ENCODE measurements at places on chromosomes 3 and 15.

DNA sequence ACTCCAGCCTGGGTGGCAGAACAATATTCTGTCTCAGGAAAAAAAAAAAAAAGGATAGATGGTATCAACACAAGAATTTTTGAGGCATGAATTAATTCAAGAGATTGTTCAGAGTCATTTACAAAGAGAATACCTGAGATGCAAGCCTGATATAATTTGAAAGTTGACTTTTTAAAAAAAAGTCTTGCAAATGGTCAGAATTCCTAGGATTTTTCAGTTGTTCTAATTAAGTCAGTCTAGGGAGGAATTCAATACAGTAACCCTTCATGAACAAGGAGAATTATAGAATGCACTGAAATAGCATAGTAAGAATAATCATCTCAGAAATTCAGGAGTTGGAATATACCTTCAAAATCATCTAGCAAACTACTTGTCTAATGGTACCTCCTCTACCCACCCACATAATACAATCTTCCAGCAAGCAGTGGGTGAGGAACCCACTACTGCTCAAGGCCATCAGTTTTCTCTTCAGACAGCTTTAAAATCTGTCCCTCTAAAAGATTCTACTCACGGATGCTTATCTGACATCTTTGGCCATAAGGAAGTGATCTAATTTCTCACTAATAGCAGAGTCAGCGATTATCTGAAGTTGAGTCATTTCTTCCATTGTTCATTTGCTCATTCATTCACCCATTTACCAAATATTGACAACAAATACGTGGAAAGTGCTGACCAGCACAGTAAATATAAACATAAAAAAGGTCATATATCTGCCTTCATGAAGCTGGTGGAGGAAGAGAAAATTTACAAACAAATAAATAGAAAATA, 159.6 kb downstream of the GREM1 start:
- no peak for DNase-seq

DNA sequence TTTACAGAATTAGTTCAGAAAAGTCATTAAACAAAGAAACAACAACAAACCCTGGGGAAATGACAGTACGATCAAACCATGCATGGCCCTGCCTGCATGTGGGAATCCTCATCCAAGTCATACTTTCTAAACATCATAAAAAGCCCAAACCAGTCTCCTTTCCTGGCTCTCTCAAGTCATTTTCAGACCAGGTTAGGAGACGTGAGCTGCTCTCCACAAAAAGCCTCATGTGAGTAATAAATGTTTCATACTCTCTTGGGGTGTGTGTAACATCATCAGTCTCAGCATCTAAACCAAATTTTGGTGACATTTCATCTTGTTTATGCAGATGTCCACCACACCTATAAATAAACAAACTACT, 18.9 kb downstream of the GREM1 start:
- DNase-seq: no peak

GRCh38 chr3:104886220-104886995, 480.3 kb upstream of the ALCAM start:
- DNase-seq: no peak

GRCh38 chr3:30073040-30073439, 533.4 kb upstream of the TGFBR2 start:
- no peak for DNase-seq

DNA sequence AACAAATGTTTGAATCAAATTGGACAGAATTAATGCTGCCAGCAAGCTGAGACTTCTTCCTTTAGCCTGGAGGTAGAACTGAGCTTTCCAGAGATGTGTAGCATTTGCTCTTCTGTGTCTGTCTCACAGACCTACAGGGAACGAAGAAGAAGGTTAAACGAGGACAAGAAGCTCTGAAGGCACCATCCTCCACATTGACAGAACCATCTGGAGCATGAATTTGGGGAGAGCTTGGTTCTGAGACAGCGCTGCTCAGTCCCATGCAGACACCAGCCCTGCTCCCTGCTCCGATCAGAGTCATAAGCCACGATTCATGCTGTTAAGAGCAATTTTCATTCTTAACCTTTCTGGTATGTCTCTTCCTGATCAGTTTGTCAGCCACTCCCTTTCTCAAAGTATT, 7.7 kb upstream of the KY start:
- no peak for DNase-seq

- DNase-seq: no peak
These were observed 1.3 kb upstream of the THBS1 start for GRCh38 chr15:39579487-39580116.

DNA sequence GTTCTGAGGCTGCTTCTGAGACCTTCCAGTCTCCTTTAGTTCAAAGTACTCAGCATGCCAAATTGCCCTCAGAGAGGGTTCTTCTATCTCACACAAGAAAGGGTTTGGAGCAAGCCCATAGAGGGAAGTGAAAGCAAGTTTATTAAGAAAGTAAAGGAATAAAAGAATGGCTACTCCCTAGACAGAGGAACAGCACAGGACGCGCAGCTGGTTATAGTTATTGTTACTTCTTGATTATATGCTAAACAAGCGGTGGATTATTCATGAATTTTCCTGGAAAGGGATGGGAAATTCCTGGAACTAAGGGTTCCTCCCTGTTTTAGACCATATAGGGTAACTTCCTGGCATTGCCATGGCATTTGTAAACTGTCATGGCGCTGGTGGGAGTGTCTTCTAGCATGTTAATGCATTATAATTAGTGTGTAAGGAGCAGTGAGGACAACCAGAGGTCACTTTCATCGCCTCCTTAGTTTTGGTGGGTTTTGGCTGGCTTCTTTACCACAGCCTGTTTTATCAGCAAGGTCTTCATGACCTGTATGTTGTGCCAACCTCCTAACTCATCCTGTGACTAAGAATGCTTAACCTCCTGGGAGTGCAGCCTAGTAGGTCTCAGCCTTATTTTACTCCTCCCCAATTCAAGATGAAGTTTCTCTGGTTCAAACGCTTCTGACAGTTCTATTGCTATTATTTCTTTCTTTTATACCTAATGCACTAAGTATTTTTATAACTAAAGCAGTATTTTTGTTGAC, 26.3 kb downstream of the SCN11A start:
- DNase-seq: no peak

- peak; percentile 66 for DNase-seq
These were observed 4.4 kb downstream of the DALRD3 start for GRCh38 chr3:49013738-49014660.

- DNase-seq: no peak
These were observed 917.1 kb downstream of the PLOD2 start for GRCh38 chr3:145243875-145244274.

DNA sequence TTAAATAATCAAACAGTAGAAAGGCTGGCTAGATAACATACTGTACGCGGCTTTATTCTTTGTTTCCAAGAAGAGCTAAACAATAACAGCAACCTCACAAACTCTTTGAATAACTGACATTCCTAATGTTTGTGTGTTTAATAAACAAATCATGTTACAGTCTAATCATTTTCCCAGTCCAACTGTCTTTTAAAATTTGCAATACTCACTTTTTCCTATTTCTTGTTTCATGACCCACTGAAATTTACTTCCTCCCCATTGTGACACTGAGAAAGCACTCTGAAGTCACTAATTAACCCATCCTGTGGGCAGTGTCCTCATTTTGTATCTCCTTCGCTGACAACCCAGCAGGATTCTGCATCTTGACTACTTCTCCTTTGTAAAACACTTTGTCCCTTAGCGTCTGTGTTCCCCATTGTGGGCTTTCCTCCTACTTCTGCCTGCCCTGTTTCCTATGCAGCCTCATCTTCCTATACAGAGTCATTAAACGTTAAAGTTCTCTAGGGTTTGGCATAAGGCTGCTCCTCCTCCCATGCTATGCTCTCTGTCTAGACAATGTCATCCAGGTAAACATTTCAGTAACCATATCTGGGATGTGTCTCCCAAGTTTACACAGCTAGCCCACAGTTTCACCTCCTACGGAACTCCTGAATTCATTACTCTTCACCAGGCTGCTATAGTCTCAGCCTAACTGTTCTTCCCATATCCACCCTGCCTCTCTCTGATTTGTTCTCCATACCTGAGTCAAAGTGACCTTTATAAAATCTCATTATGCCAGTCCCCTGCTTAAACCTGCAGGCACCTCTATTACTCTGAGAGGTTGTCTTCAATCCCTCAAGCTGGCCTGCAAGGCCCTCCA, 148.9 kb downstream of the GREM1 start:
- DNase-seq: peak; percentile 4

DNA sequence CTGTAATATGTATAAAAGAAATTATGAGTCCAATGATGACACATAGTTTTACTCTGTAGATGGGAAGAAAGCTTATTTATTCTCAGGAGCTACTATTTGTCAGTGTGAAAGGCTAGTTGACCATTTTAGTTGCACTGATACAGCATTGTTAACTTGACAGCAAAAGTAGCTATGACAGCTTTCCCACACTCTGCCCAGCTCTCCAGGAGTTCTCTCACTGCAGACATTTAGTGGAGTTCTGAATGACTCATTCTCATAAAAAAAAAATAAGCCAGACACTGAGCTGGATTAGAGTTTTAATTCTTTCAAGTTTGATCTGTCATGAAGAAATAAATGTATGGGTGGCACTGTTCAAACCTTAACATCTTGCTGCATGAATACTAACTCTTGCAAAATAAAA, 77.2 kb upstream of the CFAP20DC start:
- no peak for DNase-seq

DNA sequence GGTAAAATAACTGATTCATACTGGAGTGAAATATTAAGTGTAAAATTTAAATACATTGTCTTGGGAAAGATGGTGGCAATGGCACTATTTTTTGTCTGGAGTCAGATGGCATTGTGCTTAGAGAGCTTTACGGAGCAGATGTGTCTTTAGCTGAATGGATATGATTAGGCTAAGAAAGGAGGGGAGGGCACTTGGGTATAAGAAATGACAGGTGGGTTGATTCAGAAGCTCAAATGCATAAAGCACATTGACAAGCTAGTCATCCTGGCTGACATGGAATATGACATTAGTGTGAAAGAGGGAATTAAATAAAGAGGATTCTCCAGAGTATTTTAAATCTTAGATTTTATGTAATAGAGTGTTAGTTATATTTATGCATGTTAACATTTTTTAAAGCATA, 570.1 kb upstream of the CBLB start:
- DNase-seq: no peak

- no peak for DNase-seq
These were observed 108.1 kb upstream of the MELTF start for GRCh38 chr3:197137751-197138150.

- no peak for DNase-seq
These were observed 154.3 kb downstream of the NSMCE3 start for GRCh38 chr15:29115093-29115991.

GRCh38 chr3:194686414-194686815, 732 bp downstream of the FAM43A start:
- no peak for DNase-seq

GRCh38 chr3:129553171-129553570, 10.2 kb downstream of the H1-8 start:
- DNase-seq: no peak

DNA sequence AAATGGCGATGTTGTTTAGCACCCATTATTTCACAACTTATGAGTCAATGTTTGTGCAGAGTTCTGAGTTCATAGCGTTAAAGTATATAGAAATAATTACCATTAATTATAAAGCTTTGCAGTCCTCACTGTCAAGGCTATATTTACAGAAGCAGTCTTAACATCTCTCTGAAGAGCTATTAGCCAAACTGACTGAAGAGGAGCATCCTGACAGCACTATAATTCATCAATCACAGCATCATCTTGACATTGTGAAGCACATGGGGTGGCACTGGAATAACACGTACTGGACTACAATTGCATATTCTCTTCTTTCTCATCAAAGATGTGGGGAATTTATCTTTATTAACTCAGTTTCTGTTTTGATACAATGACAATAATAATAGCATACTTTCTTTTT, 260.6 kb upstream of the MME start:
- no peak for DNase-seq

DNA sequence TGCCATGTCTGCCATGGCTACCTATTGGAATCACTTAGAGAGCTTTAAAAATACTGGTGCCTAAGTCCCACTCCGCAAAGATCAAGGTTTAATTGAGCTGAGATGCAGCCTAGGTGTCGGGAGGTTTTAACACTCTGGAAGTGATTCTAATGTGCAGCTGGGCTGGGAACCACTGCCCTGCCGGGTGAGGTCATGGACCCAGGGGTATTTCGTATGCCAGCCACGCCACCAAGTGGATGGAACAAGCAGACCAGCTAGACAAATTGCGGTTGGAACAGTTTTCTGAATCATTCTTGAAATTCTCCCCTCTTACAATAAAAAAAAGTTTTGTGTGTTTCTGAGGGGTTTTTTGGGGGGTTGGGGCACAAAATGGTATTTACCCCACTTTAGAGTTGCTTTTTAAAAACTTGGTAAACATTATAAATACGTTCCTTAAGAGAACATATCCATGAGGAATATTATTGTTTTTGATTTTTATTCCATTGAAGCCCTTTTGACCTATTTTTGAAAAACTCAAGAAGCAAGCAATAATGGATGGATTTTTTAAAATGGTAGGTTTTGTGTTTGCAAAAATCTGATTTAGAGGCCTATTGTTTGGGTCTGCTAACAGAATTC, 66.2 kb upstream of the CSTA start:
- DNase-seq: peak; percentile 40

DNA sequence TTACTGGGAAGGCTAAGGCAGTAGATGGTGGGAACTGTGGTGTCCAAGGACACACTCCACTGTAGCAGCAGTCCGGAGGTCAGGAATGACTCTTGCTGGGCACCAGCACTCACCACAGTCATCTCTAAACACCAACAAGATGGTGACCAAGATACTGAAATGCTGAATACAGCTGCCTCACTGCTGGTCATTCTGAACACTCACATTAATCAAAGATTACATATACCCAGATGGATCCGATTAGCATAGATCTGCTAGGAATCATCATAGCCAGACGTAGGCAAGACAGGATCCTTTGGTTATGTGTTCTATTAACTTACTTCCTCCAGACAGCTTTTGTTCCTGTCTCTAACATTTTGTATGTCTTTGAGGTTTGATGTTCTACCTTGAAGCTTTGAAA, 134.9 kb upstream of the BFSP2 start:
- DNase-seq: no peak

DNA sequence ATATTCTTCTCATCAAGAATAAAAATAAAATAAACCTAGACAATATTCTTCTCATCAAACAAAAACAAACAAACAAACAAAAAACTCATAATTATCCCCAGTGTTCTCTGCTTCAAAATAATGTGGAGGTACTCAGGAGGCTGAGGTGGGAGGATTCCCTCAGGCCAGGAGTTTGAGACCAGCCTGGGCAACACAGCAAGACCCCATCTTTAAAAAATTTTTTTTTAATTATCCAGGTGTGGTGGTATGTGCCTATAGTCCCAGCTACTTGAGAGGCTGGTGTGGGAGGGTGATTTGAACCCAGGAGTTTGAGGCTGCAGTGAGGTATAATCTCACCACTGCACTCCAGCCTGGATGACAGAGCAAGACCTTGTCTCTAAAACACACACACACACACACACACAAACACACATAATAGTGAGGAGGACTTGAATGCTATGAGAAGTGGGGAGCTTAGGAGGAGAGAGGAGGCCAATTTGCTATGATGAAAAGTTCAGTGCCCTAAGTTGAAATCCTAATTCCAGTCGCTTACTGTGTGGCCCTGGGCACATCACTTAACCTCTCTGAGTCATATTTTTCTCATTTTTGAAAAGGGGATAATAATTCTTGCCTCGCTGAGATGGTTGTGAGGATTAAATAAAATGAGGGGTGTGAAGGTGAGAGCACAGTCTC, 35.8 kb upstream of the HERC1 start:
- no peak for DNase-seq

GRCh38 chr3:76700323-76700722, 339.6 kb upstream of the ROBO2 start:
- no peak for DNase-seq
